ENCODE measurements at places on chromosomes 7 and 10.

GRCh38 chr10:103083266-103083976, 109.7 kb downstream of the NT5C2 start:
- DNase-seq, result no peak

DNA sequence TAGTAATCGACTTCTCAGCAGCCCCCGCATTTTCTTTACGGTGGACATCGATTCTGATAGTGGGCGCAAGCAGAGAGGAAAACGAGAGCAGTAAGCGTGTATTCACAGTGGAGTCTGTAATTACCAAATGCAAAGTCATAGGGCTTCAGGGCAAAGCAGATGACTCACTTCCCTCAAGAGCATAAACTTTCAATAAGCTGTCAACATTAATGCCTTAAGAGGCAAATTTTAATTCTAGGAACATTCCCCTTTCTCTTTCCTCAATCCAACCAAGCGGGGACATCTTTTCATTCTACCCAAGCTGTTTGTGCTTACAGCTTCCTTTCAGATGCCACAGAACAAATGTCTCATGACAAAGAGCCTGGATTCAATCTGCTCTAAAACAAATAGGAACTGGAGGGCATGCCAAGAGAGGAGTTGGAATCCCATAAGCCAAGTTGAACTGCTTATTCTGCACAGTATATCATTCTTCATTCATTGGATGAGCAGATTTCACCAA, 48.6 kb downstream of the MALSU1 start:
- peak; percentile 90 for DNase-seq

- DNase-seq, result no peak
Measured at GRCh38 chr7:25832456-25832855, 319.5 kb upstream of the NFE2L3 start.

- DNase-seq, result no peak
Measured at GRCh38 chr10:78437407-78437768, 403.7 kb downstream of the RPS24 start.

GRCh38 chr10:116606061-116606483, 14.7 kb upstream of the PNLIPRP2 start:
- no peak for DNase-seq

GRCh38 chr7:95473276-95473985, 12.3 kb upstream of the ASB4 start:
- DNase-seq, result no peak

DNA sequence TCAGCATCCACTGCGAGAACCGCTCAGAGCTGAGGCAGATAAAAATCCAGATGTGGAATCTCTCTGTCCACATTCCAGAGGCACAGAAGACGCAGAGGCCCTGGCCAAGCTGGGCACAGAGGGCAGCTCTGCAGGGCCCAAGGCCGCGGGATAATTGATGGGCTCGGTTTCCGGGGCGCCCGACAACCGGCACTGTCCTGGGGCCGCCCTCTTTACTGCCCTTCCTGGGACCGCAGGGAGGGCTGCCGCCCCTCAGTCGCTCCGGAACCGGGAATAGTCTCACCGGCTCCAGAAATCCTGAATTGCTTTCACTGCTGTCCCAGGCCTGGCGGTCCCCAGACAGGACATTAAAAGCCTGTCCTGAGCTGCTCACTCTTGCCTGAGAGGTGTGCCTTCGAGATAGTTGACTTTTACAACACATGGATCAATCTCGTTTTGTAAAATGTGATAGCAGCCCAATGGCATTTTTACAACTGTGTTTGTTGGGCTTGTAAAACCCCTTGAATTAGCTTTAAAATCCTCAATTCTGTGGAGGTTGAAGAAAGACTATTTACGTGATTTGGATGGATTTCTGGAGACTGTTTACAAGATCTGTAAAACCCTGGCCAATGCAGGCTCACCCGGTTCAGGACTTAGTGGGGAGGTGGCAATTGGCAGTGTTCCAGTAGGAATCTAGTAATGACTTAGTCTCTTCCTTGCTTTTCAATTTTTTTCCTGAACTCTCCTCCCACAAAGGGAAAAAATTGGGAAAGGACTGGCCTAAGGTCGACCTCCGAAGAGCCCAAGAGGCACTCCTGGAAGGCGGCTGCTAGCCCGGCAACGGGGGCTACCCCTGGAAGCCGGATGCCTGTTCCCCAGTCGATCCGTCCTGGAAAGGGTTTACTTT, 1.4 kb upstream of the HOXA6 start:
- DNase-seq, result peak; percentile 64

DNA sequence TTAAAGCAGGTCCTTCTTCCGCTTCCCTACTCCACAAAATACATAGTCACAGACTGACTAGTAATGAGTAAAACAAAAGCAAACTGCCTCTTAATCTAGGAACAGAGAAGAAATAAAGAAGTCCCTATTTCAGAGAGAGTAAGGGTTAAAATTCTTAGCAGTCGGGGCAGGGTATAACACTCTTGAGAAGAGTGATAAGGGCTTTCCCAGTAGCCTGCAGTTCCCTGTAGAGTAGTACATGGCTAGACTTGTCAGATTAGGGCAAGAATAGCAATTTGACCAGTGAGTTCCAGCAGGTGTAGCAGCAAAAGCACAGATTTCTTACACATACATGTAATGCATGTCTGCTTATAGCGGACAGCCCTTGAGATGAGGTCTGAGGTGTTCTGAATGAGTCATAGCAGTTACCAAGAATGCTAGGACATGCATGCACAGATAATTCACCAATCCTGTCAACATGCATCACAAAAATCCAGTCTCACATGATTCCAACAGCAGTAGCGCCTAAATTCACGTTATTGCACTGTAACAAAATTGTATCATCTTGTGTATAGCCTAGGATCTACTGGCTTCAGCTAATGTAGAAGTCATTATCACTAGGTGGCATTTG, 40.7 kb downstream of the BTRC start:
- DNase-seq, result no peak

DNA sequence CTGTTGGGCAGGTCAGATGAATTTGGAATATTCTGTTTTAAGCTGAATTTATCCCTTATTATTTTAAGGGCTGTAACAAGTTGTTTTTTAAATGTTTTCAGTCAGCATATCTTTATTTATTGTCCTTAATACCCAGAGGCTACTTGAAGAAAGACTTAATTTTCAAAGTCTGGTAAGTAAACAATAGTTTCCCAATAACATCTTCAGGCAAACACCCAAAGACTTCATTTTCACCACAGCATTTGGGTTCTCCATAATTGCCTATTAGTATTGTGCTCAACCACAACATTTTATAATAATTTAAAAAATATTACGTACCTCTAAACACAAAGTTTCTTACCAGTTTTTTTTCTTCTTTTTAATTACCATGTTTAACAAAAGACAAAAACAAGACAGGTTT, 60.0 kb upstream of the MKLN1 start:
- peak; percentile 55 for DNase-seq

DNA sequence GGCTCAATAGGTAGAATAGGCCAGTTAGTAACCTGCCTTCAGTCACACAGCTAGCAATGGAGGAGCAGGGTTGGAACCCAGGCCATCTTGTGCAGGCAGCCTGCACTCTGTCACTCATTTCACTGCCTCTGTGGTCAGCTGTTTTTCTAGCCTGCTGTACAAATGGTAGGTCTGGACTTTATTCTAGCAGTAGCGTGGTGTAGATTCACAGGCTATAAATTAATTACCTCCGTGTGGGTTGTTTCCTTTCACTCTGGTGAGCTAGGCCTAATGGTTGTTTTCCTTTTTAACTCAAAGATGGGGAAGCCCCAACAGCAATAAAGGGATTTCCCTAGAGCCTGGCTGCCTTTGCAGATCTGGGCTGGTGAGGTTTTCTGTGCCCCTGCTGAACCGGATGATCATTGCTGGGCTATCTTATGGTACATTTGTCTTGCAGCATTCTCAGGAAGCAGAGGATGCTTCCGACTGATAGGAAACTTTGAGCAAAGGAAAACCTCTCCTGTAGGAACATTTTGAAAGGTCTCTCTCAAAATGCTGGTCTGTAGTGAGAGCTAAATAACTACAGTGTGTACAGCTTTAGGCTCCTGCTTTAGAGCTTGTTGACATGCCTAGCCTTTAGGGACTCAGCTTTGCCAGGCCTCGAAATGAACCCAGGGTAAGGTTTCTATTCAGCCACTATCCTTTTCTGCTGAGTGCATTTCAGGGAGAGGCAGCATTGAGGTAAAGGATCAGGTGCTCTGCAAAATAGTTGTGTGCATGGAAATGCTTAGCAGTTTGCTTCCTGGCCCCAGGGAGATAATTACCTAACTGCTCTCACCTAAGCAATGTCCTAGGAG, 157.4 kb downstream of the ST7 start:
- peak; percentile 34 for DNase-seq

Data from fibroblast of villous mesenchyme (primary cell).